Right ventricle myocardium inferior (tissue), 1 donor: ENCODE measurements at places on chromosomes 2 and 18.

GRCh38 chr2:234955091-234955591, 3.3 kb downstream of the SH3BP4 start:
- no peak for DNase-seq

DNA sequence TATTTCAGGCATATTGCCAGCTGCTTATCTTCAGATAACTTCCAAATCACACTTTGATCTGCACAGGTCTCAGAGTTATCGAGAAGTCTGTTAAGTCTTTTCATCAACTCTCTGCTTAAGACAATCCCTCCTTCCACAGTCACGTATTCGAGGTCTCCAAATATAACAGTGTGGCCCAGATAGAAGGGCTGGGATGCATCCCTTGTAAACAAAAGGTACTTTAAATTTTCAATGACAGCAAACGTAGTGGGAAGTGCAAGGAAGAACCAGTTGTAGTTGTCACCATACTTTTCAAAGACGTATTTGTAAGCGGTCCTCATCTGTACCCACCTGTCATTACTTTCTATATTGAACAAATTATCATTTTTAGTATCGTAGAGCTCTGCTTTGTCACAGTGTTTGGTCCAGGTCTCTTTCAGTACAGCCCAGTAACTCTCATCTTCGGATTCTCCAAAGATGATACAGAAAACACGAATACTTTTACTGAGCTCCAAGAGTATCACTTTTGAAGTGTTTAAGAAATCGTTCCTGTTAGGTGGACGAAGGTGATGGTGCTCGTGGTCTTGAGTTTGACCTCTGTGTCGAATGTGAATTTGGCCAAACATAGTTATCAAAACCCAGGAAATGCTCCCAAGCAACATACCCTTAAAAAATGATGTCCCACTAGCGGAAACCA, 445 bp downstream of the C1GALT1C1L start:
- no peak for DNase-seq

DNA sequence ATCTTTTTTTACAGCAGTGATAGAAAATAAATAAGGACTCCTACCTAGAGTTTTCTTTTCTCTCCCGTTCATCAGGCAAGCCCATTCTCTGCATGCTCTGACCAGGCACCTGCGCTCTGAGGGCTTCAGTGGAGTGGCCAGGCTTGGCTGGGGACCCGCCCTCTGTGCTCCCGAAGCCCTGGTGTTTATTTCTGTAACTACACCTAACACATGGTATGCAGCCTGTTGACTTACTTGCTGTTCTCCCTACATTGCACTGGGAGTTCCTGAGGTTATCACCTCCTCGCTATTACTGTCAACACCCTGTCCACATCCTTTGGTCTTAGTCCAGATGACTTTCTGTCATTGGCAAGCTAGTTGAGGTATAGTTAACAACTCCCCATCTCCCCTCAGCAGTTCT, 317.7 kb downstream of the LPIN1 start:
- no peak for DNase-seq

DNA sequence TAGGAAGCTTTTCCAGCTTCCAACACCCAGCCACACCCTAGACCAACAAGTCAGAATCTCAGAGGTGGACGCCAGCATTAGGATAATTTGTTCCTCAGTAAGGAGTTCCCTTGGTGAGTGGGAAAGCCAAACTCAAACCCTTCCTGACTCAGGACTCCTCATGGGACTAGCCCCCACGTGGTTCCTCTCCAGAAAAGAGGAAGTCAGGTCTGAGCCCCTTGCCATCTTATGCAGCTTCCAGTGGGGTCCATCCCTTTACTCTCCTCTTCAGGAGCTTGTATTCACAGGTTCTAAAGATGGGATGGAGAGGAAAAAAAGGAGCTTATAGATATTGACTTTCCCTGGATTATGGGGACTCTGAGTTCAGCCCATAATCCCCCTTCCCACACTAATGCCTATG, 14.8 kb upstream of the NOTO start:
- DNase-seq, result no peak

DNA sequence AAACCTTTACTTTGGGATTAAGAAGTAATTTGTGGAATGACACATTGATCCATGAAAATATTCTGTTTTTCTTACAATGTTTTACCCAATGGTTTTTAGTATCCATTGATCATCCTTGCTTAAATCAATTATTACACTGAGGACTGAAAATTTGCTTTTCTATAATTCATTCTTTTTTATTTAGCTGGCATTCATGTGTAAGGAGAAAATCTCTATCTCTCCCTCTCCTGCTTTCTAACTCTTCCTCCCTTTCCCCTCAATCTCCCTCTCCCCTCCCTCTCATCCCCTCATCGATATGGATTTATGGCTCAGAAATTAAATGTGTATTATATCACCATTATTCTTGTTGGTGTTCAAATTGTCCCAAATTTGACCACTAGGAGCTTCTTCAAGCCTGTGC, 29.7 kb downstream of the GALNT5 start:
- DNase-seq, result no peak

DNA sequence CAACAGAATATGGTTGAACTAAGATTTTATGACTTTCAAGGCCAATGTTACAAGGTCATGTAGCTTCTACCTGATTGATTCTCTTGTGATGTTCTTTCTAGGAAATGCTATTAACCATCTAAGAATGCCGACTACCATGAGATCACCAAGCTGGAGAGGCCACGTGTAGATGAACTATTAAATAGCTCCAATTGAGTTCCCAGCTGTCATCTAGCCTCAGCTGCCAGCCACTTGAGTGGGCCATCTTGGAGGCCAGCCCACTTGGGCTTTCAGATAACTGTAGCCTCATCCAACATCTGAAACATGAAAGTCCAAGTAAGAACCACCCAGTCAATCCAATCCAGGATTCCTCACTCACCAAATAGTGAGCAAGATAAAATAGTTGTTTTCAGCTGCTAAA, 376.9 kb upstream of the TMEFF2 start:
- no peak for DNase-seq

GRCh38 chr2:72494392-72494791, 331.4 kb downstream of the EXOC6B start:
- DNase-seq, result no peak

DNA sequence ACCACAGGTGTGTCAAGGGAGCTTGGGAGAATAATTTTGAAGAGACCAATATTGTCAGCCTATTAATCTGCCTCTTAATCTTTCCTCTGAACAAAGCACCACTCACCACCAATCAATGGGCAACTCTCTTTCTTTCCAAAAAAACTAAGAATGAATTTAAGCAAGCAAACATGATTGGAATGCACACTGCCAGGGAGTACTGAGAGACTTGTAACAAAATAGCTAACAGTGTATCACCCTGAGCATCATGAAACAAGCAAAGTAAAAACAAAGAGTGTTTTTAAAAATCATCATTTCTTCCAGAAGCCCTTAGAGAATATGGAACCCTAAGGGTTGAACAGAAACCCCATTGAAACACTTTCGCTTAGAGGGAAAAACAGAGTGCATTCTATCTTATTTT, 299.7 kb downstream of the DSEL start:
- no peak for DNase-seq

GRCh38 chr2:120384486-120385354, 38.8 kb downstream of the INHBB start:
- peak; percentile 54 for DNase-seq

DNA sequence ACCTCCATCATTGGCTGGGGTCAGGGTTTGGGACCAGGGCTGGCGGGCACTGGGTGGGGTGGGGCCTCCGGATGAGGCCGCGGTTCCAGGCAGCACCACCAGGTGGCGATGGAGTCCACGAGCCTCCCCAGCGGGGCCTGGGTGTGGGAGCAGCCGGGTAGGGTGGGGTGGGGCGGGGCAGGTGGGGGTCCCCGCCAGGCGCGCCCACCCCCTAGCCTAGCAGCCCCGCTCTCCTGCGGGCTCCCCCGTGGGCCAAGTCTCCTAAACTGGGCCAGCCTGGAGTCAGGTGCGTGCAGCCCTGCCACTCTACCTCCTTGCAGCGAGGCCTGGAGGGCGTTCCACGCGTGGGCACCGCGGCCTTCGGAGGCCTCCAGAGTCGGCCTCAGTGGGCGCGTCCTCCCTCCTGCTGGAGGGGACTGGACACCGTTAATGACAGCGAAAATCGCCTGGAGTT, 187.5 kb downstream of the TWIST2 start:
- DNase-seq, result peak; percentile 84

DNA sequence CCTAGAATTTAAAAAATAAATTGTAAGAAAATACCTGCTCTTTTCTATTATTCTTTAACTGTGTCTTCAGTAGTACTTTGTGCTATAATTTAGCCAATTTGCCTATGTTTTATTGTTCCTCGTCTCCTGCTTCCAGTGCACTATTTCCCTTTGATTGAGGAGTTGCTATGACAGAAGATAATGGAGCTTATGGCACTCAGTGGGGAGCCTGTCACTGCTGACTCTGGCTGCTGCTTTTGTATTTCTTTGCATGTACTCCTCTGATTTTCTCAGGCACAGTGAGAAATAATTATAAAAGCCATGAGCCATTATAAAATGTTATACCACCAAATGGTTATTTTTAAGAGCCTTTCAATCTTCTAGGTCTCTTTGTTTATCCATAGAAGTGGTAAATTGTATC, 1310.8 kb upstream of the SLC39A10 start:
- no peak for DNase-seq

- DNase-seq, result no peak
Measured at GRCh38 chr2:173030561-173031490, 44.8 kb upstream of the MAP3K20 start.

DNA sequence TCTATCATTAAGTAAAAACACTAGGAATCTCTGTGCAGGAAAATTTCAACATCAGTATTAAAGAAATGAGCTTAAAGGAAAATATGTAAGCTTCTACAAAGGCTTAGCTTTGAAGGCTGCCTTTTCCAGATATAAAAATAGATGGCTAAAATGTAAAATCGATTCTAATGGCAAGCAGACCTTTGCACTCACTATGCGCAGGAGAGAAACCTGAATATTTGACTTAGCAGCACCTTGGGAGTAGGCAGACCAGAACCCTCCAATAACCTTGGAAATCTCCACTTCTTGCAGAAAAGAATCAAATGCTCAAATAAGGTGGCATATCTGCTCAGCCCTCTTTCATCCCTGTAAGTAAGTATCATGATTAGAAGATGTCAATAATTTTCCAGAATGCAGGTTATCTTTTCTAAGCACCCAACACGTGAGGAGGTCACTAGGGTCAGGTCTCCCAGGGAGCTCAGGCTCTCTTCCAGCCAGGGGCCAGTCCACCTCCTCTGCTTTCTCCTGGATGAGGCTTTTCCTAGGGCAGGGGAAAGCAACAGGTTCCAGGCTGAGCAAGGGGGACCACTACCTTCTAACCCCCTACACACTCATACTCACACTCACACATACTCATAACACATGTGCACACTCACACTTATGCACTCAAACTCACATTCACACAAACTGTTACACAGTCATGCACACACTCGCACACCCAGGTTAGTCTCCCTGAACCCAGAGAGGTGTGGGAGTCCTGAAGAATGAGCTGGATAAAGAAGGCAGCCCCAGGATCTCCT, 3.8 kb downstream of the PIEZO2 start:
- DNase-seq, result no peak

GRCh38 chr2:101486258-101486701, 11.4 kb upstream of the RFX8 start:
- no peak for DNase-seq

GRCh38 chr2:15830937-15831549, 109.3 kb upstream of the MYCN start:
- no peak for DNase-seq

GRCh38 chr2:13821255-13821880, 811.1 kb upstream of the LRATD1 start:
- DNase-seq, result no peak

- DNase-seq, result no peak
Measured at GRCh38 chr2:101744832-101745231, 47.3 kb downstream of the MAP4K4 start.

DNA sequence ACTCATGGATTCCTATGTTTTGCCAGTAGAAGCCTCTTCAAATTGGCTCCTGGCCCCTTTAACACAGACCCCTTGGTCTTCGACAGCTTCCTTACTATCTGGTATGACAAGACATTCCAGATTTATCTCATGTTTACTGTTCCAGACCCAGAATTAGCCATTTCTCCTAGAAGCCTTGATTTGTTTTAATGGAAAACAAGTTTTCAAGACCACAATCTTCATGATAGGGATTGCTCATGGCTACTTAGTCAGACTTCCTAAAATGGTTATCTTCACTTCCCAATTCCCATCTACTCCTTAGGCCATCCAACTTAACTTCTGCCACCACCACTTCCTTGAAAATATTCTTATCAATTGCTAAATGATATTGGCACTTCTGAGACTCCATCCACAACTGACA, 63.2 kb downstream of the TTC32 start:
- no peak for DNase-seq
